ENCODE measurements at places on chromosomes 6 and 20. TPM values are rescaled to one million over a fixed set of nuclear protein-coding genes. Genes with fewer than 3 reads are reported as not detected.

The PRDM1 gene
- total RNA-seq, result 2.4 TPM

The SNAP25 gene
- 0.58 TPM for total RNA-seq

The PROKR2 gene
- not detected for total RNA-seq

The NRN1 gene
- total RNA-seq, result 40.7 TPM

The CFAP206 gene
- 0.23 TPM for total RNA-seq

The PLN gene
- not detected for total RNA-seq

The ZNF831 gene
- total RNA-seq, result not detected

The ACOT8 gene
- 39.1 TPM for total RNA-seq

The FOXF2 gene
- total RNA-seq, result not detected

The SLC18B1 gene
- 6.3 TPM for total RNA-seq

The PRSS35 gene
- total RNA-seq, result 0.40 TPM

The IFNGR1 gene
- 22.8 TPM for total RNA-seq

The PTPRT gene
- not detected for total RNA-seq

The ADAT2 gene
- 7.3 TPM for total RNA-seq

The TRIM40 gene
- not detected for total RNA-seq

The TNF gene
- total RNA-seq, result not detected

The INSM1 gene
- not detected for total RNA-seq

The MUCL3 gene
- not detected for total RNA-seq

The SPATS1 gene
- total RNA-seq, result not detected

The C6orf15 gene
- 0.71 TPM for total RNA-seq

The TXLNB gene
- total RNA-seq, result 1.2 TPM

The TNFRSF6B gene
- total RNA-seq, result 6.2 TPM

The HRH3 gene
- not detected for total RNA-seq

The CDH26 gene
- total RNA-seq, result 0.06 TPM

The SLC32A1 gene
- not detected for total RNA-seq

The ZNF311 gene
- 0.71 TPM for total RNA-seq

The DYNLT2 gene
- 1.9 TPM for total RNA-seq

The EYS gene
- total RNA-seq, result 0.98 TPM

The MYBL2 gene
- 22.2 TPM for total RNA-seq

The SEC63 gene
- total RNA-seq, result 27.1 TPM

The OR2J2 gene
- not detected for total RNA-seq

All from LHCN-M2 (cell line).